Vagina (tissue), 2 donors: ENCODE measurements at places on chromosomes 16 and 17. TPM values are rescaled to one million over a fixed set of nuclear protein-coding genes. Genes with fewer than 3 reads are reported as not detected.

The C17orf113 gene
- 0.49 TPM for total RNA-seq

The ALOX15 gene
- not detected for total RNA-seq

The NT5C gene
- total RNA-seq, result 98.5 TPM

The CACNG3 gene
- total RNA-seq, result not detected

The JPH3 gene
- 2.0 TPM for total RNA-seq

DNA sequence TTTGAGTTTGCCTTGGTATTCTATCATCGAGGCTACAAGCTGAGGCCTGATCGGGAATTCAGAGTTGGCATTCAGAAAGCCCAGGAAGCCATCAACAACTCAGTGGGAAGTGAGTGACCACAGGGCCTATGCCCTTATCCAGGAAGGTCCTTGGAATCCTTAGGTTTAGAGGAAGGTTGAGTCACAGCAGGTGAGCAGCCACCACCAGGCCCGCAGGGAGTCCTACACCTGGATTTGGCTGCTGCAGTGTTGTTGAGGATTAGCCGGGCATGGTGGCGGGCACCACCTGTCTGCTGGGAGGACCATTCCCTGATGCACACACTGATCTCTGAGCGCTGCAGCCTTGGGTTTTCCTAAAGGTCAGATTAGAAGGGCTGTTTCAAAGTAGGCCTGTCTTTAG lies 5.2 kb downstream of the ODAD4 start:
- no peak for DNase-seq

GRCh38 chr17:69967910-69968411 lies 107.1 kb upstream of the KCNJ16 start:
- DNase-seq, result no peak

- DNase-seq, result no peak
Measured at GRCh38 chr16:4179020-4179419, 62.8 kb upstream of the ADCY9 start.

GRCh38 chr17:78986649-78987328 lies 7.1 kb upstream of the LGALS3BP start:
- no peak for DNase-seq

- no peak for DNase-seq
Measured at GRCh38 chr17:49581648-49581998, 6.0 kb downstream of the NXPH3 start.

DNA sequence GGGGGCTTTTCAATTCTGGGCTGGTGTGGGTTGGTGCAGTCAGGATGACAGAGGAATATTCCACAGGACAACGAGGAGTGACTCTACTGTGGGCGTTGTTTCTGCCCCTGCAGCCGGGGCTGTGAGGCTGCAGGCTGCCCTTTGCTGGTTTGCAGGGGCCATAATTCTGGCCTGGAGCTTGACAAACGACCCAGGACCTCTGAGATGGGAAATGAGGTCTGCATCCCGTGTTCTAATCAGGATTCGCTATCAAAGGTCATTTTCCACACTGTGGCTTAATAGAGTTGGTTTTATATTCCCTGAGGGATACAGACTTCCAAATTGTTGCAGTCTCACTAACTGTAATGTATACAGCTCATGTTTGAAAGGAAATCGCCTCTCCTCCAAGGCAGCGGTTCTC lies 180.9 kb downstream of the RPTOR start:
- no peak for DNase-seq
